GM19239 (cell line): ENCODE measurements at places on chromosomes 12 and 14.

- DNase-seq: no peak
These were observed 27.9 kb downstream of the FAR2 start for GRCh38 chr12:29176941-29177340.

DNA sequence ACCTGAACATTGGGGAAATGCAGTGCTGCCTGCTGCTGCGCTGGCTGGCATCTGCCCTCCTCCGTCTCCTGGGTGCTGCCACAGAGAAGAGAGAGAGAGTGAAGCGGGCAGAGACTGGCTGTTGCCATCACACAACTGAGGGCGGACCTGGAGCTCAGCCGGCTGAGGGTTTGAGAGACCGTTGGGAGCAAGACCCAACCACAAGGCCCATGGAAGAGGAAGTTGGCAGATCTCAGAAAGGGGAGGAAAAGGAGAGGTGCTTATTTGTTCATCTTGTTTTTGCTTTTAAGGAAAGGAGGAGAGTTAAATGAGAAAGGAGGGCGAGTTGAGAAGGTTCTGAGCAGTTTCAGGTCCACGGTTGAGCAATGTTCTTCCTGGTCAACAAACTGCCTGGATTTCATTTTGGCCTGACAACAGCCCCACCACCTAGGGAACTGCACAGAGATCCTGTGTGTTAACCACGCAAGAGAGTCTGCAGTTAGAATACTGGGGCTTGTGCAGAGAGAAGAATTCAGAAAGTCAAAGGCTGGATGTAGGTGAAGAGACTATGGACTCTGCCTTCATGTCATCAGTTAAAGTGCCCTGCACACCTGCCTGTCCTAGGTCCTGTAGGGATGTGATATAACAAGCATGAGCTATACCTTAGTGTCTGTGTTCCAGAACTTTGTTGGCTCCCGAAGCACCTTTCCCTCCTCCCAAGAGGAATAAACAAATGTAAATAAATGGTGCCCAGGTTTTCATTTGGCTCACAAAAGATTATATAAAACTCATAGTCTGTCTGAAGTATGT is 124.6 kb downstream of the ETV6 start:
- DNase-seq: no peak

GRCh38 chr12:49838973-49839633 is 3.8 kb downstream of the BCDIN3D start:
- no peak for DNase-seq

DNA sequence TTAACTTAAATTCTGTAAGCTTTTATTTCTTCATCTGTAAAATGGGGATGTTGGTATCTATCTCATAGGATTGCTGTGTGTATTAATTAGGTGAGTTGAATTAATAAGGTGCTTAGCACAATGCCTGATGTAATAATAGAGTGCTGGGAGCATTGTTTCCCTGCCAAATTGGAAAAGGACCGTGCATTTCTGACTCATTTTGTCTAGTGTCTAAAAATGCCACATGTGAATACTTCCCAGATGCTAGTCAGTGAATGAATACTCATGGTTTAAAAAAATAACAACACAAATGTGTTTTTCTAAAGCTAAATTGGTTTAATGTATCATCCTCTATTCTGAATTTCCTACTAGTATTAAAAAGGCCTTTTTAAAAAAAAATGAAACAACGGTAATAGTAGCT is 45.4 kb upstream of the NEDD1 start:
- no peak for DNase-seq

- no peak for DNase-seq
These were observed 630.0 kb upstream of the TBX3 start for GRCh38 chr12:115313929-115314328.

DNA sequence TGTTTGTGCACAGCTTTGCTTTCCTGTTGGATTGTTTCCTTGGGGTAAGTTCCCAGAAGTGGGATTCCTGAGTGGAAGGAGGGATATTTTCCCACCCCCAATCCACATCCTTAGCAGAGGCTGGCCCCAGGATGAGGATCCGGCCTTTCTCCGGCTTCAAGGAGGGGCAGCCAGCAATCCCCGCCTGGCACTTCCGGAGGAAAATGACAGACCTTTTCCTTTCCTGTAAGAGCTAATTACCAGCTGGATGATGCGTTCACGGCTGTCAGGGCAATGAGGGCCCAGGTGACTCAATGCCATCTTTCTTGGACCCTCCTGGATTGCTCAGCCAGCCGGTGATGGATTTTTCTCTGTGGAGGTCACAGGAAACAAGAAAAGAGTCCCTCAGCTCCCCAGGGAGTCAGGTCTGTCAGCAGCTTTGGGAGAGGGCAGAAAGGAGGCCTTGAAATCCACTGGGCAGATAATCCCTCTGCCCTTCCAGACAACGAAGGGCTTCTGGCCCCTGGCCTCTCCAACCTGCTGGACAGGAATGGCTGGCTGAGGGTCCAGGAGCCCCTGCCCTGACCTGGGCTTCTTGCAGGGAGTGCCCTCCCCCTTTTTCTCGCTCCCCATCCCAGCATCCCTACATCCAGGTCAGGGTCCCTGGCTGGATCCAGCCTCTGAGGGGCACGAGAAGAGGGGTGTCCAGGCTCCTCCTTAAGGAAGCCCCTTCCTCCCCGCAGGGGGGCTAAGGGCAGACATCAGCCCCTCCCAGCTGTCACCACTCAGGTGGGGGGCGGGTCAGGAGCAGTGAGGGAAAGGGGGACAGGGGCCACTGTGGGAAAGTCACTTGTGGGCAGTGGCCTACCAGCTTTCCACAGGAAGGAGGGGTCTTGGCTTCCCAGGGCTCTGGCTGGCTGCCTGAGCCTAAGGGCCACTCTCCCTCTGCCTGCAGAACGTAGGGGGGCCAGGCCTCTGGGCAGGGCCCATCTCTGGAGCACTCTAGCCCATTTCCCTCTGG is 16.1 kb upstream of the CCDC85C start:
- no peak for DNase-seq

DNA sequence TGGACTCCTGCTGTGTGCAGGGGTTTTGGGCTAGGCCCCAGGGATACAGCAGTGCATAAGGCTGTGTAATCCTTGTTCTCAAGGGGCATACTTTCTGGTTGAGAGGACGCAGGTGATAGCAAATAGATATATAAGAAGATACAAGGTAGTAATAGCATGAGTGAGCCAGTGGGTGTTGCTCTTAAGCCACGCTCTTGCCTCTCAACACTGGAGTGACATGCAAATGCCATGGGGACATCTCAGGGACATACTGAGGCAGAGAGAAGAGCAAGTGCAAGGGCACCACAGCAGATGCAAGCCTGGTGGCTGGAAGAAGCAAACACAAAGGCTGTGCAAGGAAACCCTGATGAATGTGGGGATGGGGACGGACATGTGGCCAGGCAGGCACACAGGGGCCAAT is 223.3 kb downstream of the CHST11 start:
- DNase-seq: no peak

GRCh38 chr14:76090616-76091391 is 60.9 kb upstream of the GPATCH2L start:
- DNase-seq: no peak

DNA sequence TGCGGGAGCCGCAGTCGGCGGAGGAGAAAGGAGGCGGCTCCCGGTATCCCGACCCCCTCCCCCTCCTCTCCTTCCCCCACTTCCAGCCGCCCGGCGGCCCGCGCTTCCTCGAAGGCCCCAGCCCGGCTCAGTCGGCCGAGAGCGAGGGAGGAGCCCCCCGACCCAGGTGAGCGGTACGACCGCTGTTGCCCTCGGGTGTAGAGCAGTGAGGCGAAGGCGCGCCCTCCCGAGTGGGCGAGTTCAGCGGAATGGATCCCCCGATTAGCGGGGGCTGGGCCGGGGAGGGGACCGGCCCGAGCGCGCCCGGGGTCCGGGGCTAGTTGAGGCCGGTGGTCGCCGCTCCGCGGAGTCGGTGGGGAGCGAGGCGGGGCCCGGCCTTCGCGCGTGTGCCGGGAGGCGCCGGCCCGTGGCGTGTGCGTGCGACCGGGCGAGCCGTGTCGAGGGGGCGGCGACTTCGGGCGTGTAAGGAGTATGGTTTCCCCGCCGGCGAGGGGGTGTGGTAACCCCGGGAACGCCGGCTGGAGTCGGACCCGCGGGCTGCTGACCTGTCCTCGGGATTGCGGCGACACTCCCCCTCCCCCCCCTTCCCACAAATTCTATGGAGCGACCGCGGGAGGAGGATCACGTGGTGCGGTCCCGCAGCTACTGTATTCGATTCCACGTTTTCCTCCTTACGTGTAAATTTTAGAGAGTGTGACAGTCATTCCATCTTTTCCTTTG is 501 bp downstream of the RIMKLB start:
- peak; percentile 32 for DNase-seq

GRCh38 chr14:23612354-23612732 is 23.8 kb upstream of the DHRS2 start:
- DNase-seq: no peak

GRCh38 chr12:124717318-124717717 is 146.3 kb downstream of the SCARB1 start:
- no peak for DNase-seq

DNA sequence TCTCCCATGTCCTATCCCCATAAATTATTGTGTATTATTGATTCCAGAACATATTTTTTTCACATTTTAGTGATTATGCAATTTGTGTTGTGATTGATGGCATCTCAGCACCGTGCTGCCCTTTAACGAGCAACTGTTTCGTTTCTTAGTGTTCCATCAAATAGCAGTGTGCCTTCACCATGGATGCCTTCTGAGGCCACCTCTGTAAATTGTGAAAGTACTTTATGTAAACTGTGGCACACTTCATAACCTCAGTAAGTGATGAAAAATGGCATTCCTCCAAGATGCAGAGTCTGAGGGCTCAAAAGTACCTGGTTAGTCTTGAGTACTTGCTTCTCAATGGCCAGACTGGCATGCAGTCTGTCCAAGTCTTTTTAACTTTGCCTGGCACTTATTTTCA is 8.2 kb downstream of the CHST11 start:
- DNase-seq: no peak

- DNase-seq: no peak
These were observed 94.0 kb downstream of the BCAT1 start for GRCh38 chr12:24854908-24855307.

DNA sequence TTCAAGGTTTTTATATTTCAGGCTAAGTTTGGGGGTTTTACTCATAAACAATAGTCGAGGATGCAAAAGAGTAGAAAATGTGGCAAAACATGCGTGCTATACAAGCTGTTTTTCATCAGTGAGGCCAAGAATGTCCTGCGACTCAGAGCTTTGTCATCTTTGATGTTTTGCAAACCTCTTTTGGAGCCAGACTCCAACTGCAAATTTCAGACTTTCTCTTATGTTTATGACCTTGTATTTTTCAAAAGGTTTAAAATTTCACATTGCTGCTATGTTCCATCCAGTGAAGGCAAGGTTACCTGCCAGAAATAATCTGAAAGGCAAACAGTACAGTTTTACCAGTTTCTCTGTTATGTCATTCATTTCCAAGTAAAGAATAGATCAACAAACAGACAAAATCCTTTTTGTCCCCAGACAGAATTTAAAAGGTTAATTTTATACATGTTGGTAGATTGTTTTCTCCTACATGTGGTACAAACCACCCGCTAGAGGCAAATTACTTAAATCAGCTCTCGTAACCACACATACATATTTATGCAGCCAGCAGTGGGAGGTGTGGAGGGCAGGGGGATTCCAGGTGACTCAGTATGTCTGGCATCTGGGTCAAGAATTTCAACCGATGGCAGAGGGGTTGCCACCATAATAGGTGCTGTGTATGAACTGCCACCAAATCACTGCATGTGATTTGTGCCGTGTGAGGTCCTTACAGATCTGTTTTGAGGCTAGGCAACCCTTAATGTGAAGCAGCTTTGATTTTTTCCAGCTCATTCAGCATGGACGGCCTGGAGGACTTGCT is 119.8 kb upstream of the CPM start:
- no peak for DNase-seq

- DNase-seq: no peak
These were observed 20.2 kb upstream of the FAM234B start for GRCh38 chr12:13023811-13024530.

- no peak for DNase-seq
These were observed 25.1 kb downstream of the ACVR1B start for GRCh38 chr12:51976376-51977160.

- no peak for DNase-seq
These were observed 8.2 kb downstream of the ULK1 start for GRCh38 chr12:131902332-131903241.

GRCh38 chr12:19304149-19304750 is 135.0 kb upstream of the AEBP2 start:
- DNase-seq: no peak
